NCI-H146 (cell line): ENCODE measurements at places on chromosomes 3 and 15.

DNA sequence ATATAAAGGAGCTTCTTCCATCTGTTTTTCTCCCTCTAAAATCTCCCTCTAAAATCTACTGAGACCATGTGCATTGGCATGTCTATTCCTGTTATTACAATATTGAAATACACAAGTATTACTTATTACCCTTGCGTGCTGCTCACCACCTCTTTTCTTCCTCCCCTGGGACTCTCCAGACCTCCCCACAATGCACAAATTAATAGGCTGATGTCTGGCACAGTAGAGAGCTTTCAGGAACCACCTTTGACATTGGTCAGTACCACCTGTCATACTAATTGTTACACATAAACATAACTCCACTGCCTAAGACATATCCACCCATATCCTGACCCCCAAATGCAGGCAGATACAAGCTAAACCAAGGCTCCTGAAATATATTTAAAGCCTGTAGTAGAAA lies 722.6 kb downstream of the FHIT start:
- DNase-seq, result no peak

DNA sequence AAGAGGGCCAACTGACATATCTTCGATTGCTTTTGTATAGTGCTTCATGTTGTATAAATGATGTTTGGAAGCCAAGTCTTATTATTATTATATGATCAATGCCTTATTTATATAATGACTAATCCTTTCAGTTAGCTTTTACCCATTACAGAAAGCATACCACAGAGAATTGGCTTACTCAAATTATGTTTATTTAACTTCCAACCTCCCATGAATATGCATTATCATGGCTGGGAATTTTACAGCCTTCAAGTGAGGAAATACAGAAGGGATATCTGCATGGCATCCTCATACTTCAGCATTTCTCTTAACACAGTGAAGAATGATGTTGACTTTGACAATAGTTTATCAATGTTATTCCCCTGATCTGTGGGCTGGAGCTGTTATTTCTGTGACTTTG lies 225.9 kb upstream of the GAP43 start:
- DNase-seq, result no peak

DNA sequence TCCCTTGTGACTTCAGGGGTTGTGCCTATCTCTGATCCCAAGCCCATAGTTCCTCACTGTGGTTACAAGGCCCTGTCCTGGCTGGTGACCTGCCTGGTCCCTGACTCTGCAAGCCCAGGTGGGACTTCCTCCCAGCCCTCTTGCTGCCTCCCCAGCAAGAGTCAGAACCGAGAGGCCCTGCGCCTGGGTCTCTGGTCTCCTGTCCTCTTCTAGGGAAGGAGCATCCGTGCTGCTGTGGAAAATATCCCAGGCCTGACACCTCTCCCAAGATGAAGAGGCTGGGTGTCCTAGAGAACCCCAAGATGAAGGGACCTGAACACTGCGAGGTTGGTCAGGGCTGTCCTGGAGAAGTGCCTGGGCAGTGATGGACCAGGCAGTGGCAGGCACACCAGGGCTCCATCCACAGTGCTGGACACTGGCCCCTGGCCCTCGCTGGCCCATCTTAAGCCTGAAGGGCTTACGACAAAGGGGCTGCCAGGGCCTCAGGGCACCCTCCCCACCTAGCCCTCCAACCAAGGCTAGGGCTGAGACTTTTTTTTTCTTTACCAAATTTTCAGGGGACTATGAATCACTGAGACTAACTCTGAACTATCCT lies 32.7 kb downstream of the PTH1R start:
- DNase-seq, result no peak

GRCh38 chr3:14869917-14870782 lies 51.4 kb downstream of the FGD5 start:
- no peak for DNase-seq

DNA sequence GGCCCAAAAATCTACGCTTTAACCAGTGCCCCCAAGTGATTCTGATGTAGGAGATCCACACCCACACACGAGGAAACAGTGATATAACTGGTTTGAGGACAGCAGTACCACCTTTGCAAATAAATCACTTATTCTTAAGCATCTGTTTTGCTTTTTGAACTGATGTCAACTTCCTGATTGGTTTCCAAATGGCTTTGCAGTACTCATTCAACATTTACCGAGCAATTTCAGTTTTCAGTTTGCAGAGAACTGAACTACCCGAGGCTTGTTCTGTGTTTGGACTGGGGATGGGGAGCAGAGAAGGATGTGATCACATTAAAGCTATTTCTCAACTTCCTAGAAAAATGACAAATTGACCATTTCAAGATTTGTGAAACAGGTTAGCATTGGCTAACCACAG lies 1.1 kb upstream of the GYG1 start:
- DNase-seq, result no peak

DNA sequence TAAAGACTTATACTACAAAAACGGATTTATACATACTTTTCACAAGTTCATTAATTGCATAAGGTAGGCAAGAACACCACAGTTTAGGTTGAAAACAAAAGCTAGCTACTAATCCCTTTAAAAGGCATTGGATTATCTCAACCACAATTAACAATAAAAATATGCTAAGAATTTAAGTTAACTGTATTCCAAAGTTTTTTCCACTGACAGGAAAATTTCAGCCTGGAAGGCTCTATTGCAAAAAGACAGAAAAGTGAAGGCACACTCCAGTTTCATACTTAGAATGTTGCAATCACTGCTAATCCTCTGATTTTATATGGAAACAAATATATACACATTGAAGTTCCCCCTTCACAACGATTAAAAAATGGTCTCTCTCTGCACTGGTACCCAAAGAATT lies 71.5 kb downstream of the TJP1 start:
- DNase-seq, result no peak

GRCh38 chr15:90761629-90762028 lies 44.5 kb downstream of the BLM start:
- no peak for DNase-seq

GRCh38 chr3:64859625-64860535 lies 172.1 kb upstream of the ADAMTS9 start:
- DNase-seq, result no peak

GRCh38 chr3:66498687-66499621 lies 1.9 kb downstream of the LRIG1 start:
- no peak for DNase-seq

- no peak for DNase-seq
Observed at GRCh38 chr3:159861369-159861987, 127.2 kb upstream of the IL12A start.

DNA sequence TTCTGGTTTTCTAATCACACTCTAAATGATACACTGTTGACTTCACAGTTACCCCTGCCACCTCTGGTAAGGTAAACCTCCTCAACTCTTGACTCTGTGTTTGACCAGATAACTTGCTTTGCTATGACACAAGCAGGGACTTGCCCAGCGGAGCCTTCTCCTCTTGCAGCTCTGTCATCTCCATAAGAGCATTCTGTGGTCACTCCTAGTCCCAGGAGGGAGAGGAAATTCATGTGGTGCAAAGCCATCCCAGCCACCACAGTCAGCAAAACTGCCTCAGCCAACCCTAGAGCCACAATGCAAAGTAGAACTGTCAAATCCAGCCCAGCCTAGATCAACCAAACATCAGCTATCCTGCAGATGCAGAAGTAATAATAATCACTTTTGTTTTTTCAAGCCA lies 144.7 kb upstream of the GADL1 start:
- DNase-seq, result no peak

GRCh38 chr3:43144761-43145490 lies 39.0 kb upstream of the POMGNT2 start:
- no peak for DNase-seq

DNA sequence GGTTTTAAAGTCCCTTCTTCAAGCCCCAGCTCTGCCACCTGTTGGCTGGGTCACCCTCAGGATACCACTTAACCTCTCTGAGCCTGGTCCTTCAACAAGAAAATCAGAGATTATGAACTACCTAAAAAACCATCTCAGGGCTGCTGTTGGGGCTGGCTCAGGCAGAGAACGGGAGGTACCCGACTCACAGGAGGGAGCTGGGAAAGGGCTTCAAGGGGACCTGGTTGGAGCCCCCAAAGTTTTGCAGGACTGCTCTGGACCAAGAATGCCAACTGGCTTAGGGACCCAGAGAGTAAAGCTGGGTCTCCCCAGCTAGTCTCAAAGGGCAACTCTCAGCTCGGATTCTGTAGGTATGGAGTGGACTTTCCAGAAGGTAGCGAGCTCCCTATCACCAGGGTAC lies 41.5 kb downstream of the WNT7A start:
- DNase-seq, result no peak
